ENCODE measurements at places on chromosomes 3 and 15.

DNA sequence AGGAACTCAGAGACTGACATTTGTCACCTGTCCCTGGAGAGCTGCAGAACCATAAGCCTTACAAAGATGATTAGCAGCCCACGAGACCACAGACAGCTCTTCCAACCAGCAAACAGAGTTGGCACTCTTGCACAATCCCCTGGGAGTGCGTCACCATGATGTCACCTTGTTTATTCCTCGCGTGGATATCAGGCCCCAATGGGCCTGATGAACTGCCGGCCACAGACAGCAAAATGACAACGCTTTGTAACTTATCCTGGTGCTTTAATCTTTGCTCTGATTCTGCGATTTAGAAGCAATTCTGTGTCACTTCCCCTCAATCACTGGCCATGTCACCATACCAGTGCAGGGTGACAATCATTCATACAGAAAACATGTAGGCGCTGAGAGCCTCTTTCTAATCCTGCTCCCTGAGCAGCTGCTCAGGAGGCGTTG lies 89.2 kb downstream of the TAMM41 start:
- DNase-seq: no peak

DNA sequence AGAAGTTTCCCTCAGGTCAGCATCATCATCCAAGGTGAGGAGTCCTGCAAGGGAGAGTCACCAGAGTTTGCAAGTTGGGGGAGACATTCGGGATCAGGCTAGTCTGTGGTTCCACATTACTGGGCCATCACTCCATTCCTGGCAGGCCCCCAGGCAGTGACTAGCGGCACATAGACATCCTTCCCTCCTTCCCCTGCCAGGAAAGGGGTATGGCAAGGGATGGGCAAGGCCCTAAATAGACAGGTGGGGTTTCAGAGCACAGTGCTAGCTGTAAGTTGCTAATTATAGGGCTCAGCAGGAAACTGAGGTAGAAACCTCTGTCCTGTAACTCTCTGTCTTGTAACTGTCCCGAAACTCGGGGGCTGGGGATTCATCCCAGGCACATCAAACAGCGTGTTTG lies 215.2 kb upstream of the ROPN1 start:
- no peak for DNase-seq

- DNase-seq: no peak
Measured at GRCh38 chr15:64987136-64987535, 2.6 kb downstream of the SPG21 start.

- DNase-seq: peak; percentile 91
Measured at GRCh38 chr3:24237971-24238706, 256.5 kb downstream of the THRB start.

- no peak for DNase-seq
Measured at GRCh38 chr3:10949197-10949596, 43.4 kb upstream of the SLC6A1 start.

- DNase-seq: peak; percentile 36
Measured at GRCh38 chr3:151219056-151219455, 16.0 kb upstream of the GPR171 start.

GRCh38 chr3:113499081-113499480 lies 15.9 kb downstream of the SPICE1 start:
- DNase-seq: no peak

GRCh38 chr15:41939986-41940385 lies 32.4 kb downstream of the EHD4 start:
- DNase-seq: no peak

All from adipocyte (in vitro differentiated cells).